ENCODE measurements at places on chromosomes 4 and X. TPM values are rescaled to one million over a fixed set of nuclear protein-coding genes. Genes with fewer than 3 reads are reported as not detected.

GRCh38 chrX:153556767-153557166 lies 39.3 kb downstream of the ATP2B3 start:
- DNase-seq, result no peak

- peak; percentile 63 for DNase-seq
These were observed 259.6 kb downstream of the UNC5C start for GRCh38 chr4:95289028-95289634.

DNA sequence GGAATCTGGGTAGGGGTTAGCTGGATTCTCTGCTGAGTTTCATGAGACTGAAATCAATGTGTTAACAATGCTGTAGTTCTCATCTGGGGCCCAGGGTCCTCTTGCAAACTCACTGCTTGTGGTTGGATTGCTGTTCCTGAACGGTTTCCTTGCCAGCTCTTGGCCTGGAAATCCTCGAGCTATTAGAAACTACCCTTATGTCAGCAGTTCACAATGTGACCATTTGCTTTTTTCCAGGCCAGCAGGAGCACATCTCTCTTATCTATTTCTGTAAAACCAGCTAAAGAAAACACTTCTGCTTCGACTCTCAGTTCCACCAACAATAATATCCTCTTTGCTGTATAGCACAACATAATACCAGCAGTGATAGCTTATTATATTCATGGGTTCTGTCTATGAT lies 140.1 kb upstream of the TRAM1L1 start:
- DNase-seq, result no peak

DNA sequence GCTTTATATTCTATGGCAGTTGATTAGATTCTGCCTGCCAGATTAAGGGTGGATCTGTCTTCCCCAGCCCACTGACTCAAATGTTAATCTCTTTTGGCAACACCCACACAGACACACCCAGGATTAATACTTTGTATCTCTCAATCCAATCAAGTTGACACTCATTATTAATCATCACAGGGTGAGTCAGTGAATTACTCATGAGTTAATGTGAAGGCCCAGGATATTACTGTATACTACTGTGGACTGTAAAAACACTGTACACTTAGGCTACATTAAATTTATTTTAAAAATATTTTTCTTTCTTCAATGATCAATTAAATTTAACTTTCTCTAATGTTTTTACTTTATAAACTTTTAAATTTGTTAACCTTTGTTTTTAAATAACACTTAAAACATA lies 87.7 kb downstream of the NAP1L3 start:
- DNase-seq, result no peak

- no peak for DNase-seq
These were observed 105.1 kb upstream of the ARHGAP24 start for GRCh38 chr4:85369703-85370380.

DNA sequence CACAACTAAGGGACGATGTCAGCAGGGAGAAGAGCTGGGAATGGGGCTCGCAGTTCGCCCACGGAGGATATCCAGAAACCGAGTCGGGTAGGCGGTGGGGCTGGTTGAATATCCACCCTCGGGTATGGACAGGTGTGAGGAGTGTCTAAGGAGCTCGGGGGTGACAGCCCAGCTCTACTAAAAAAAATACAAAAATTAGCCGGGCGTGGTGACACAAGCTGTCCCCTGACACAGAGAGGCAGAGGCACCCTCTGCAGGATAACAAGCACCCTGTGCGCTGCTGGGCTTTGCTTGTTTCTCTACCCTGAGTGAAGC lies 12.2 kb upstream of the ASMTL start:
- DNase-seq, result no peak

DNA sequence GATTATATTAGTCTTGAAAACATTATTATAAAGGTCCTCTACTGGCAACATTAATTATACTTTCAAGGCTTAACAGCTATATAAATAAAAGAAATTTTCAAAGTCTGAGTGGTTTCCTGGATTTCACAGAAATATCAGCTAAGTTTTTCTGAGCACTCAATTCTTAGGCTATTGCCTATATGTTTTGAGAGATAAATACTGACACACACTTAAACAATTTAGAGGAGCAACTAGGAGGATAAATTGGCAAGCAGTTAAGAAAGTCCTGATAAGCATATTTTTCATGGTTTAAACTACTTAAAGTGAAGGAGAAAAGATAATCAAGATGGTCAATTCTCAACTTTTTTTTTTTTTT lies 2.7 kb upstream of the MGARP start:
- DNase-seq, result peak; percentile 26

DNA sequence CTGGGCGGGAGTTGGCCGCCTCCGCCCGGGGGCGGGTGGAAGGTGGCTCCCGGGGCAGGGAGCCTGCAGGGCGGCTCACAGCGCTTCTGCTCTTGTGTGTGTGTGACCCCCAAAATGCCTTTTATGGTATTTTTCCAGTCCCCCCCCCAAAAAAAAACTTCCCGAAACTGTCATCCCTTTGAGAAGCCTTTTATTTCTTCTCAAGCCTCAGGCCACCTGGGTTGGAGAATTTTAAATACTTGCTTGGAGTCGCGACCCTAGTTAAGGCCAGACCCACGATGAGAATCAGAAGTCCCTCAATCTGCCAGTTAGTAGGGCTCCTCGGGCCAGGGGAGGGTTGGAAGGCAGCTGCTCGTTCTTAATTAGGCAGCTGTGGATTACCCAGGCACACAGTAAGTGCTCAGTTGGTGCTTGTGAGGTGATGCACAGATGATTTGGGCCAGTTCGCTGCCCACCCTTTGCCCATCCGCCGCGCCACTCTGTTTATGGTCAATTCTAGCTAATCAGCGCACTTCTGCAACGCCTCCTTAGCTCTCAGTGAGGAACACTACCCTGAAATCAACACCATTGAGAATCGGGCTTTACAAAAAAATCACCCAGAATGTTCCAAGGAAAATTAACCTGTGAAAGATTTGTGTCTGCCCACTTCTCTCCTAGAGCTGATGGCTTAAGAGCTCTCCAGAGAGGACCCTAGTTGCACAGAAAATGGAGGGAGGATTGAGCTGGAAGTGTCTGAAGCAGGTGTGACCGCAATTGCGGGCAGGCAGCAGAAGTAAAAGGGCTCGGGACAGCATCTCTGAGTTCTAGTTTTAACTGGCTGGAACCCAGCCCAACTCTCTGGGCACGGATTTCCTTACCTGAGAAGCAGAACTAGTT lies 648 bp upstream of the SCD5 start:
- DNase-seq, result peak; percentile 16

DNA sequence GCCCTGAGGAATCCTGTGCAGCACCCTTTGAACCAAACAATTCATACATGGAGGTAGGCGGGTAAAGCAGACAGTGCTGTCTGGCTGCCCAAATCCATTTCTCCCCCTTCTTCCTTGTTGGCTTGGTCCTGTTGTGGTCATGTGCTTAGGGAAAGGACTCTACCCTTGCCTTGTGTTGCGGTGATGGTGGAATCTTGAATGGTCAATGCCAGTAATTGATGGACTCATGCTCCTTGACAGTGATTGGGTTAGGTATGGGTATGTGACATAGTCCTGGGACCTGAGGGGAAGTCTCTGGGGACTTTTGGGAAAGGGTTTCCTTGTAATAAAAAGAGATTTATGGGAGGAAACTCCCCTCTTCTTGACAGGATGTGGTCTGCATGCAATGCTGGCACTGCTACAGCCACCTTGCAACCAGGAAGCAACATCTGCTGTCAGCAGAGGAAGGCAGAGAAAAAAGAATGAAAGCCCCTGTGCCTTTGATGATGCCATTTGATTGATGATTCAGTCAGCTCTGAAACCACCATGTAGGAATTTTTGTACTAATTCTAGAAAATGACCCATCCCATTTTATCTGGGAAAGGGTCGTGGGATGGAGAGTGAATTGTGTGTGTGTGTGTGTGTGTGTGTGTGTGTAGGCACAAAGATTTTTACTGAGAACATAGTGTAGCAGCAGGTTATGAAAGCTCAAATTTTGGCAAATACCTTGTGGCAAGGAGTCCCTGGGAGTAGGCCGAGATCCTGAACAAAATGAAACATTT lies 30.0 kb upstream of the HUWE1 start:
- peak; percentile 33 for DNase-seq

DNA sequence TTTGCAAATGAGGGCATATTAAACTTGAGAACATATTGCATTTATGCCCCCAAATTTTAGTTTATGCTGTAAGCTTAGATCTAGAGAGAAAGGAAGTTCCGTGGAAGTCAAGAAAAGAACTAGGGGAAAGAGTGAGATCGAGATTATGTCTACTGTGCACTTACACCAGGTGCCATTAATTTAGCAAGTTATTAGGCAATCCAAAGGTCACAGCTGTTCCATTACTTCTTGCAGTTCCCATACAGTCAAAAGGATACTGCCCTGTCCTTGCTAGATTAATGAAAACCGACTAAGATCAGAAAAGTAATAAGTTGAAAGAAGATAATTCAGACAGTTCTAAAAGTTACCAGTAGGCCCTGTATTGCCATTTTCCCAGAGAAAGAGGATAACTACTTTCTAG lies 49.3 kb upstream of the SLC7A11 start:
- peak; percentile 63 for DNase-seq

DNA sequence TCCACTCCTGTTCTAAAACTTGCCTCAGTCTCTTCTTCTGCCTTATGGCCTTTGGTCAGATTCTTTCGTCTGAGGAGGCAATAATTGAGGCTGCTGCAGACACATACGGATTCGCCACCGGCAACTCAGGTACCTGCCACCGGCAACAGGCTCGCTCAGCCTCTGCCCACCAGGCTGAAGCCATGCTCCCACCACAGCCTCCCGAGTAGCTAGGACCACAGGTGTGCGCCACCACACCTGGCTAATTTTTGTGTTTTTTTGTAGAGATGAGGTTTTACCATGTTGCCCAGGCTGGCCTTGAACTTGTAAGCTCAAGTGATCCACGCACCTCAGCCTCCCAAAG lies 26.6 kb downstream of the TNIP2 start:
- no peak for DNase-seq

DNA sequence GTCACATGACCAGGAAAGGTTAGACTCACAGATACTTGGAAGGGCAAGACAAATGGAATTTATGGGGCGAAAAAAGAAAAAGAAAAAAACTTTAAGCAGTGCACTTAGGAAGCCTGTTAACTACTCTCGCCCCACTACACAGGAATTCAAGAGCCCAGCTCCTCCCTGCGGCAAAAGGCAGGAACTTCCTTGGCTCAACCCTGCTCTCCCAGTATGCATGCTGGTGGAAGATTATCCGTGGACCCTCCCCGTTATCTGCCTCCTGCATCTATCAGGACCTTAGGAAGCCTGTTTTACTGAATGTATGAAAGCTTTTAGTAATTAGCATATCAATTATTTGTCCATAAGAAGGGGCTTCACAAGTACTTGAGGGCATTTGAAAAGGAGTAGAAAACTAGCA lies 40.1 kb upstream of the RPA4 start:
- no peak for DNase-seq

- peak; percentile 35 for DNase-seq
These were observed 256.8 kb upstream of the VCX start for GRCh38 chrX:7586126-7586525.

GRCh38 chr4:76950052-76950955 lies 752 bp downstream of the SEPTIN11 start:
- peak; percentile 66 for DNase-seq

- no peak for DNase-seq
These were observed 72.5 kb downstream of the UBE2K start for GRCh38 chr4:39770471-39770870.

DNA sequence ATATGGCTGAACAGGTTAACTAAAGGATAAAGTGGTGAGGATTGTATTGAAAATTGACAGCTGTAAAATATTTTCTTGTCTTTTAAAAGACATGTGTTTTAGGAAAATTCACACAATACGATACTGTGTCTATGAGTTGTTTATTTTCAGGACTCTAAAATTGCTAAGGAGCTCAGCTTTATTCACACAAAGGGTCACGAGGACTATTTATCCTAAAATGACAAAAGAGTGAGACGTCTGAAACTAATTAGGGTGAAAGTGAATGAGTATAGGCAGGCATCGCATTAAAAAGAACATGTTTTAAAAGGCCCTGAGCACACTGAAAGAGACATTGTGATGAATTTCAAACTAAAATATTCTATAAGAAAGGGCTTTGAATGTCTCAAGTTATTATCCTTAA lies 304.7 kb downstream of the SH2D1A start:
- DNase-seq, result no peak

DNA sequence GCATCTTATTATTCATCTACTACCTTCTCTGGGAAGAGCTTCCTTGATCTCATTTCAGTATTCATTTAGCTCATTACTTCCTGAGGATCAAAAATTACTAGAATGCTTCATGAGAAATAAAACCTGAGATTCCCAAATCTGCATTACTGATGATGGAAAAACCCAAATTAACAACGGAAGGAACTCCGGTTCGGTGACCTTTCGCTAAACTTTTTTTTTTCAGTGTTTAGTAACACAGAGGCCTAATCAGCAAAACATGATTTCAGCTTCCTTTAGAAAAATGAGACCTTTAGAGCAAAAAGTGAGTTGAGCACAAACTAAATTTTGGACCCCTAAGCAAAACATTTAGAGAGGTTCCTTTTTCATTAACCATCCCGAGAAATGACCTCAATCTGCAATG lies 229.2 kb downstream of the MAML3 start:
- DNase-seq, result no peak

- peak; percentile 59 for DNase-seq
These were observed 6.2 kb upstream of the PLCXD1 start for GRCh38 chrX:274904-275475.

- no peak for DNase-seq
These were observed 151.4 kb downstream of the CPEB2 start for GRCh38 chr4:15153662-15154061.

- DNase-seq, result no peak
These were observed 38.9 kb upstream of the CFAP47 start for GRCh38 chrX:35880601-35881000.

DNA sequence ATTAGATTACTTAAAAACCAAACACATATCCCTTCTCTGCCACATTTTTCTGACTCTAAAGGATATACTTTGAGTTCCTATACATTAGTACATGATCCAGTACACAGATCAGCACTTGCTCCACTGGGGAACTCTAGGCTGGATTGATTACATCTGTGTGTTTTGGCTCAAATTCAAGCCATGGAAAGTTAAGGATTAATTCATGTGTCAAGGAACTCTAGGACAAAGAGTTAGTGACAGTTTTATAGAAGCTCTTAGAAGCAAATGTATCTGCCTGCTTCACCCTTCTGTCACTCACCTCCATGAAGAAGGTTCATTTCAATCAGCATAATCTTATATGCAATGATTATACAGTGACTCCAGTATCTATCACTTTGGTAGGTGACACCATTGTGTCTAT lies 43.2 kb downstream of the SCFD2 start:
- no peak for DNase-seq

GRCh38 chr4:47478804-47479203 lies 6.3 kb upstream of the ATP10D start:
- DNase-seq, result no peak

The NALF2 gene
- not detected for total RNA-seq

The CYSLTR1 gene
- under 0.01 TPM for total RNA-seq

The ANK2 gene
- 23.2 TPM for total RNA-seq

The FAM184B gene
- not detected for total RNA-seq

The CXCR3 gene
- total RNA-seq, result not detected

The RAB28 gene
- total RNA-seq, result 21.6 TPM

The VCX3A gene
- total RNA-seq, result not detected

The TMEM156 gene
- under 0.01 TPM for total RNA-seq

The ASMT gene
- total RNA-seq, result not detected

The YY2 gene
- total RNA-seq, result 1.6 TPM

The CNOT6L gene
- total RNA-seq, result 13.5 TPM

The TMPRSS11F gene
- not detected for total RNA-seq
